ENCODE measurements at places on chromosomes 12 and 14.

DNA sequence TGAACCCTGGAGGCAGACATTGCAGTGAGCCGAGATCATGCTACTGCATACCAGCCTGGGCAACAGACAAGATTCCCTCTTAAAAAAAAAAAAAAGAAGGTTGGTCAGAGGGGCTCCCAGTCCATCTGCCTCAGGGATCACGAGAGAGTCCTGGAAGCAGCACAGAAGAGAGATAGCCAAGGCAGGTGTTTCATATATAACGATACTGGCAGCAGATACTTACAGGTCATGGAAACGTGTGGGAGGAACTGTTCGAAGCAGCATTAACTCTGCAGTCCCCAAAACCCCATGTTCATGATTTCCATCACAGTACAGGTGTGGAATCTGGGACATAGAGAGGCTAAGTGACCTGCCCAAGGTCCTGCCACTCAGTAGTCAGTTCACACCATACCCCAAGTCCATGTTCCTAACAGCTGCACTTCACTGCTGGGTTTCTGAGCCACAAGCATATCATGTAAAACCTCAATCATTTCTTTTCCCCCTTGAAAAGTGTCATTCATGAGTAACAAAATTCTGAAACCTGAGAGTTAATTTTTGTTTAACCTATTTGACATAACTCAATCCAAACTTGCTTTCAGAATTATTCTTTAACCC lies 16.7 kb downstream of the CDK2AP1 start:
- no peak for DNase-seq

GRCh38 chr12:47082796-47083621 lies 3.2 kb upstream of the AMIGO2 start:
- DNase-seq = no peak

DNA sequence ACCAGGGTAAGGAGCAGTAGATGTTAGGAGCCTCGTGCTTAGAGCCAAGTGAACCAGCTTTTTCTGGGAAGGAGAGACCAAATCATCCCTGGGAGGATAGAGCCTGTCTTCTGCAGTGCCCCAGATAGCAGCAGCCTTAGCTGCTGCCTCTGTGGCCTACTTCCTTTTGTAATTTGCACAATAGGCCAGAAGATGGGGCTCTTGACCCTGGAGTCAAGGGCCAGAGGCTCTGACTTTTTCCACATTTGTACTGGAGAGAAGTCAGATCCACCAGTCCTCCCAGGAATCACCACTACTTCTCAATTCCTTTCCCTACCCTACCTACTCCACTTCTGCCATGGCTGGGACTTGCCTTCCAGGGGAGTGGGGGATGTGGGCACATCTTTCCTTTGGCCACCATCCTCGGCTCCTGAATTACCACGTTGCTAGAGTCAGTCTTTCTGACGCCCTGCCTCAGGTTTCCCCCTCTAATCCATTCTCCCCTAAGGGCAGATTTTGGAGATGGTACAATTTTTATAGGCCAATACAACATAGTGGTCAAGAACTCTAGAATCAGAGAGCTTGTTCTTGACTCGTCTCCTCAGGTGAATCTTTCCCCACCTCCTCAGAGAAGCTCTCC lies 3.3 kb upstream of the SLC4A8 start:
- no peak for DNase-seq

- DNase-seq = no peak
Observed at GRCh38 chr12:34033628-34034296, 11.5 kb downstream of the ALG10 start.

- no peak for DNase-seq
Observed at GRCh38 chr14:46985529-46986380, 334.2 kb upstream of the RPL10L start.

- no peak for DNase-seq
Observed at GRCh38 chr12:91203610-91204009, 21.0 kb upstream of the DCN start.
